ENCODE measurements at places on chromosomes 16 and 17.

DNA sequence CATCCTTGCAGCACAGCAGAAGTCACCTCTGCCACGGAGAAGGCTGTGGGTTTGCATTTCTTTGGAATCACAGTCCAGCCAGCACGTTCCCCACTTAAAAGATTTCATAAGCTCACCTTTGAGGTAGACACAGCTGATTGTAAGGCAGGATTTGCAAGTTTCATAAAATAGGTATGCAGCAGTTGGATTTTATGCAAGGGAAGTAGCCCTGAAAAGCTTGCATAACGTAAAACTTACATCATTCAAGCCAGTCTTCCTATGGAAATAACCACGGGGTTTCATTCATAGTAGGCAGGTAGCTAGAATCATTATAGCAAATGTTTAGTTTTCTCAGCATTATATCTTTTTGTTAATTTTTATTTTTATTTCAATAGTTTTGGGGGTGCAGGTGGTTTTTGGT, 49.8 kb upstream of the ARHGAP44 start:
- DNase-seq = no peak

- DNase-seq = no peak
These were observed 157.0 kb upstream of the CDH11 start for GRCh38 chr16:65278874-65279273.

DNA sequence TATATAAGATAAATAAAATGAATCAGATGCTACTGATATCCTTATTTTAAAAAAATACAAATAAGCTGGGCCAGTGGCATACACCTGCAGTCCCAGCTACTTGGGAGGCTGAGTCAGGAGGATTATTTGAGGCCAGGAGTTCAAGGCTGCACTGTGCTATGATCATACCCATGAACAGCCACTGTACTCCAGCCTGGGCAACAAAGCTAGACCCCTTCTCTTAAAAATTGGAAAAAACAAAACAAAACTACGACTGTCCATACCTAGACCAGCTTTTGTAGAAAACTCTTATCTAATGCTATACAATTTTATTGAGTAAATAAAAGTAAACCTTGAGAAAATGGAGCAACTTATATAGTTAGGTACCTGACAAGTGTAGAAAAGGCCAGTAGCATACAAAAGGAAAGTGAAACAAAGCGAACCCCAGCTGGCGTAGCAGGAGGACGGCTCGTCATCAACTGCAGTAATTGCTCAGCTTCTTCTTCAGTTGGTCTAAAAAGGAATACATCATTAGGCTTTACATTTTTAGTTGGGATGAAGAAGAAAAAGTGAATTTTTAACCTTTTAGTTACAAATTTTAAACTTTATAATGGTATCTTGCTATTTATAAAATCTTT, 23.6 kb downstream of the INTS2 start:
- no peak for DNase-seq

DNA sequence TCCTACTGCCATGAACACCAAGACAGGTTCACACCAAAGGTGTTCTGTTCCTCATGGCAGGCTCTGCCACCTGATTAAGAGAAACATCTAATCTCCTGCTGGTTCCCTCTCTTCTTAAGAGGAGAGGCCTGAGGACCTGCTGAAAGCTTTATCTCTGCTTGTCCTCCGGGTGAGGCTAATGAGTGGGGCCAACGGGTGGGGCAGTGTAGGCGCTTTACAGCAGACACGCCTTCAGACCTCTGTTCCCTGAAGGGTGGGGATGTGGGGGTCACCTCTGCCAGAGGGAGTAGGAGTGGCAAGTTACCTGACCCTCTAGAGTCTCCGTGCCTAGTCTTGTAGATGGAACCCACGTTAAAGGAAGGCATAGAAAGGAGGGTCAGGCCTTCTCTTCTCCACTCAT, 4.2 kb upstream of the MRM1 start:
- no peak for DNase-seq

- no peak for DNase-seq
These were observed 28.2 kb downstream of the PRKCA start for GRCh38 chr17:66330646-66331037.

DNA sequence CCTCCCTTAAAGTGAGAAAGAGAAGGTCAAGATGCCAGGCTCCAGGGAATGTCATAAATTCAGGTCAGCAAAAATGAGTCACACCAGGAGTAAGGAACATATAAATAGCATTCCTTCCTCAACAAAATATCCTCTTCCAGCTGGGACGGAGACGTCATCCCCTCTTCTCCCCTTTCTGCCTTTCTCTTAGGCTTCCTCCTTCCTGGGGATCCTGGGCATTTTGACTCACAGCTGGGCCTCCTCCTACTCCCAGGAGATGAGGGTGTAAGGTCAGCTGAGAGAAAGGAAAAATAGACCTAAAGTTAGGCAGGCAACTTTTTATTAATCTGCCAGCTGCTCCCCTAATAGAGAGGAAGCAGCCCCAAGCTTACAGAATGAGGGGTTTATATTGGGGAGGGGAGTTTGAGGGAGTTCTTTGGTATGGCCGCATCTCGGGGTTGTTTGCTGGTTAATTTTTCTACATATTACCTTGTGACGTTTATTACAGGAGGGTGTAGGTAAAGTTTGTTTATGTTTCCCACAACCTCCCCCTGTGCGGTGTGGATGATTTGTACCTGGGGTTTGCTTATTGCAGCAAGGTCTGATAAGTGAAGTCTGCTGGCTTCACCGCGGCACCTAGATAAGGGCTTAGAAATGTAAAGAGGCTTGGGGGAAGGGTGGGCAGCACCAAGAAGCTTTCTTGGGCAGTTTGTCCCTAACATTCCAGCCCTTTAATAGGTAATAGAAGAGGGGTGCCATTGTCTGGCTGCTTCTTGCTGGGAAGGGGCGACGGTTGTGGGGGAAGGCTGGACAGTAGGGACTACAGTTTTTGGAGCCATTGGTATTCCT, 7.1 kb upstream of the ZNF747 start:
- peak; percentile 15 for DNase-seq

- peak; percentile 91 for DNase-seq
These were observed 15.3 kb upstream of the SEC14L1 start for GRCh38 chr17:77125432-77125901.

- DNase-seq = no peak
These were observed 37.6 kb downstream of the NME2 start for GRCh38 chr17:51203838-51204237.

GRCh38 chr17:69339937-69340336, 13.0 kb upstream of the ABCA5 start:
- no peak for DNase-seq

DNA sequence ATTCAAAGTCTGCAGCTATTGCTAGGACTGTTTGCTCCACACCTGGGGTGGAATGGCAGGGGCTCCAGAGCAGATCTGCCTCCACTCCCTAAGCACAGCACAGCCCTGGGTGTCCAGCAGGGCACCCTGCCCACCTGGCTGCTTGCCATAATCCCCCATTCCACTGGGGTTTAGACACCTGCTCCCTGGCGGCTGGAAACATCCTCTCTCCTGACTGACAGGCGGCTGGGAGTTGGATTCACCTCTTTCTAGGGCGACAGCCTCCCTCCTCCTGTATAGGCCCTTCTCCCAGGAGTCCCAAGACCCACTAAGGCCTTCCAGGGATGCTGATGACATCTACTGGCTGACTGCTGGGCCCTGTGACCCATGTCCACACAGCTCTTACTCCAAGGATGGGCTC, 18.0 kb downstream of the HDAC5 start:
- no peak for DNase-seq

DNA sequence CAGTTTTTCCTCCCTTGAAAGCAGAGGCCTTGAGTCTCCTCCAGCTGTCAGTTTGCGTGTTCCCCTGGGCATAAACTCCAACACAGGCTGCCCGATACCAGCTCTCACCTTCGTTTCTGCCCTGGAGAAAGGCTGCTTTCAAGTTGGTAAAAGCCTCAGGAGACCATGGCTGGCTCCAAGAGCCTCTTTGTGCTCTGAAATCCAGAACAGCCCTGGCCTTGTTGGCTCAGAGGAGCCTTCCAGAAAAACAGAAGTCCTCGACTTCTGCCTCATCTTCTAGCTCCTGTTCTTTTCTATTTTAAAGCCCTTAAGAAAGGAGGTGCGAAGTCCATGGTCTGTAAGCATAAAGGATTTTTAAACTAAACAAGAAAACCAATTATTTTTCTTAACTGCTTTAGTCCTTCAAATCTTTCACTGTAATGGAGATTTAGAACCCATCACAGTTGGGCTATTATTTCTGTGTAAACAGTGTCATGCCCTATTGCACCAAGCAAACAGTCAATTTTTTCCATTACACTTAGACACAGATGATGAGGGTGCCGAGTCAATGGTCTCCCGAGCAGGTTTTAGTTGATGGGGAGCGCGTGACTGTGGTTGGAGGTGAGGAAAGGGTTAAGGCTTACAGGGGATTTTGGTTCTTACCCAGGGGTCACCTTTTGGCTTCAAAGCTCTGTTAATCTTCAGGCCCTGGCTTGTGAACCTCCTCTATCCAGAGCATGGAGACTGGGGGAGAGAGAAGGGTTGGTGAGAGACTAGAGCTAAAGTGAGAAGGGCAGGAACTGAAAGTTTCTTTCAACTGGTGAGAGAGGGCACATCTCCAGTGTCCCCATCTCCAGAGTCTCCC, 212.8 kb downstream of the MSI2 start:
- no peak for DNase-seq

GRCh38 chr16:2905988-2906387, 5.7 kb upstream of the FLYWCH1 start:
- DNase-seq = no peak

All from brain microvascular endothelial cell (primary cell).